T-helper 1 cell (primary cell): ENCODE measurements at places on chromosomes 3 and 15.

DNA sequence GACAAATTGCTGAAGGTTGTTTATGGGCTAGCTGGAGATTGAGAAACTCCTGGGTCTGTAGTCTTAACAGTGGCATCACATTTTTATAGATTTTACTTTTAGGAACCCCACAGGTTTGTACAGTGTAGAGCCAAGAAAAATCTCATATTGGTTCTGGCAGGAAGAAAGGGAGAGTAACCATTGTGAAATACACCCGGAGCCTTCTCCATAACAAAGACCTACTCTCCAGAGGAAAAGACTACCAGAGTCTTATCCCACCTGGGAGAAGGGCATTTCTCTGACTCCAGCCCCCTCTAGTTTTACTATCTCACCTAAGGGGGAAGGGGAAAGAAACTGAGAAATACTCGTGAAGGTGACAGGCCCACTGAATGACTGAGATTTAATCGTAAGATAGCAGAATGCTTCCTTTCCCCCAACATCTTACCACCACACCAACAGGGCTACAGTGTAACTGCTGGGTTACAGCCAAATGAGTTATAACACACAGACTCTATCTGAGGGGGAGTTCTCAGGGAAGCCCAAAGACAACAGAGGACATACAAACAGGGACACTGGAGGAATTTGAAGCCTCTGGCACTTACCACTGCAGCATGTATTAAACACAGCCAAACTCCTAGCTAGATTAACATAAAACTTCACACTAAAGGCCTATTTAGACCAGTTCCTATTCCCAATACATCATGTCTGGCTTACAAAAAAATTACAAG is 56.1 kb downstream of the SYN2 start:
- DNase-seq = no peak

DNA sequence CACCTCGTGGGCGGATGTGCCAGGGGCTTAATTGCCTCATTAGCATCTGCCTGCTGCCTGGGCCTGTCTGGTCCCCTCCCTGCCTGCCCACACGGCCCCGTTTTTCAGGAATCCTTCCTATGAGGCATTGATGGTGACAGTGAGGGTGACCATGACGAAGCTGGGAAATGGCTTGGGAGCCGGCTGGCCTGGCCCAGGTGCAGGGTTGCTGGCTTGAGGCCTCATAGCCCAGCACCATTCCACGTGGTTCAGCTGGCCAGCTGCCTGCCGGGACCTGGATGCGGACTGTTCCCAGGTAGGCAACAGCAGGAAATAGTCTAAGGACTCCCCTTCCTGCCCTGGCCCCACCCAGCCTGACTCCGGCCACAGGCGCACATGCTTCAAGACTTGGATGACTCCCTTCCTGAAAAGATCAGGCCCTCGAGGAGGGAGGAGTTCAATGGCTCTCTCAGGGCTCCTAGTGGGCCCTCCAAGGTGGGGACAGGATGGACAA is 8.9 kb upstream of the DUSP7 start:
- DNase-seq = no peak

DNA sequence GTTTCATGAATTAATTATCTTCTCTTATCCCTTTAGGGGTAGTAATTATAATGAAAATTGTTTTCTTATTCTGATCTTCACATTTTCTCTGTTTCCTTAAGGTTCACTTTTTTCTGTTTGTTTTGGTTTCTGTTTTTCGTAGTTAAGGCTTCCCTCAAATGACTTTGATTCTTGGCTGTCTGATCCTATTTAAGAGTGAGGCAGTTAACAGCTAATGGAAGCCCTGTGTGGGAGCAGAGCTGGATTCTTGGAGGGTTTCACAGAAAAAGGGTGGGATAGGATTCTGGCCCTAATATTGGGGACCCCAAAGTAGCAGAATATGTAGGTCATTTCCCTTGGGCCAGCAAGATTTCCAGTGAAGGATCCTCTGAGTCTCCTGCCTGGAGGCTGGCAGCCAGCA is 6.8 kb upstream of the AMOTL2 start:
- DNase-seq = no peak

- peak; percentile 97 for DNase-seq
Measured at GRCh38 chr3:106176734-106177133, 307.9 kb upstream of the CBLB start.

GRCh38 chr15:95284933-95285421 is 1045.5 kb upstream of the NR2F2 start:
- no peak for DNase-seq

- DNase-seq = no peak
Measured at GRCh38 chr3:18544146-18544545, 119.0 kb upstream of the SATB1 start.

- no peak for DNase-seq
Measured at GRCh38 chr3:128684986-128685726, 34.5 kb upstream of the RPN1 start.

DNA sequence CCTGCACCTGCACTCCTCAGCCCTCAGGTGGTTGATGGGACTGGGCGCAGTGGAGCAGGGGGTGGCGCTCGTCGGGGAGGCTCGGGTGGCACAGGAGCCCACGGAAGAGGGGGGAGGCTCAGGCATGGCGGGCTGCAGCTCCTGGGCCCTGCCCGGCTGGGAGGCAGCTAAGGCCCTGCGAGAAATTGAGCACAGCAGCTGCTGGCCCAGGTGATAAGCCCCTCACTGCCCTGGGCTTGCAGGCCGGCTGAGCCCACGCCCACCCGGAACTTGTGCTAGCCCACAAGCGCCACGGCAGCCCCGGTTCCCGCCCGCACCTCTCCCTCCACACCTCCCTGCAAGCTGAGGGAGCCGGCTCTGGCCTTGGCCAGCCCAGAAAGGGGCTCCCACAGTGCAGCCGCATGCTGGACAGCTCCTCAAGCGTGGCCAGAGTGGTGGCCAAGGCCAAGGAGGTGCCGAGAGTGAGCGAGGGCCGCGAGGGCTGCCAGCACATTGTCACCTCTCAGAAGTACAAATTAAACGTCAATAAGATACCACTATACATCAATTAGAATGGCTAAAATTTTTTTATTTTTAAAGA is 5.1 kb upstream of the VHL start:
- no peak for DNase-seq

DNA sequence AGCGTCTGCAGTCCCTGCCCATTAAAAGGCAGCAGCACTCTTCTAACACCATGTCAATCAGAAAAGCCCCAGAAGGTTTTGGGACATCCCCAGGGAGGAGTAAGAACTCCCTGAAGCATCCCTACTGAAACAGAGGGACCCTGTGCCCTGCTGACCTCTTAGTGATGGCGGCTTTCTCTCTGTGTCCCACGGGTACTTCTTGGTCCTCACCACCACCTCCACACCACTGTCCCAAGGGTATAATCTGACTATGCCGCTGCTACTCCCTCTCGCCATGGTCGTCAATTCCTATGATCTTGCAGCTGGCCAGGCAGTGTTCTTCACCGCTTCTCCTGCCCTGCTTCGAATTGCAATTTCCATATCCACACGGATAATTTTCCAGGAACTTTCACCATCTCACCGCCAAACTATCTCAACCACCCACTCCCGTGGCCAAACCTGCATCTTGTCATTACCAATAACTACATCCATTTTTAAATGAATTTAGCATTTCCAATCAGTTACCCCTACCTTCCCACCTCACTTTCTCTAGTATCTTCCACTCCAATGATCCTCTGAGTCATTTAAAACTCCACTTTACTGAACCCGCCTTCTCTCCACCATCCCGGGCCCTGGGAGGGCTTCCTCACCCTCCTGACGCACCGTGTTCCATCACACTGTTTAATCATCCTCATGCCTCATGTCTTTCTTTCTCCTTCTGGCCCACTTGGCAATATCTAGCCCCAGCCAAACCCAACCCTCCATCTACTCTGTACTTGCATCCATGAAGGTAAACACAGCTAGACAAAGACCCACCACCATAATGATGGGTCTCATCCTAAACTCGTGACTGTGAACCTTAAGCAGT is 23.7 kb downstream of the PRR23E start:
- no peak for DNase-seq

DNA sequence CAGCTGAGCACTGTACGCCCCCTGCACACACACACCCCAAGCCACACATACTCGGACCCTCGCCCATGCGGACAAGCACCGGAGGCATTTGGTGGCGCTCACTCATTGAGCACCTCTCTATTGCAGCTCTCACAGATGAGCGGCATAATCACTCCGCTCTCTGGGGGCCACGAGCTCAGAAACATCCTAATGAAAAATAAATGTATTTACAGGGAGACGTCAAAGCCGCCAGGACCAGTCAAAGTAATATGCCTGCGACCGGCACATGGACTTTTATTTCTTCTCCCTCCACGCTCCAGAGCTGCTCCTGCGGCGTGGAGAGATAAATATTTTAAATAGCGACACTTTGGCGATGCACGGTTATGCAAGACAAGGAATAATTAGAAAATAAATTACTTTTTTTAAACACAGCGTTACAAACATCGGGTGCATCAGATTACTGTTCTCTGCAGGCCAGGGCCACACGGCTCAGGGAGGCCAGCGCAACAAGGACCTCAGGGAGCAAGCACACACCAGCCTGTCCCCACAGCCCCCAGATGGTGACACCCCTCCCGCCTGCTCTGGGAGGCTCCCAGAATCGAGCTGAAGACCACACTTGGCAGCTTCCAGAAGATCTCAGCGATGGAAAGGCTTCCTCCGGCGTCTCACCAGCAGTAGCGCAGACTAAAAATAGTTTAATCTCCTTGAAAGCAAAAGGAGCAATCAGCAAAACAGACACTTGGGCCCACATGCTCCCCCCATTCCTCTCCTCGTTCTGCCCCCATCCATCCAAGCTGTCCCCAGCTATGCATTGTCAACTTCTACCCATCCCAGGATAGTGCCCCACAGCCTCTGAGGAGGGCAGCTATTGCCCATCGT is 48.0 kb downstream of the CACNA2D2 start:
- DNase-seq = no peak

DNA sequence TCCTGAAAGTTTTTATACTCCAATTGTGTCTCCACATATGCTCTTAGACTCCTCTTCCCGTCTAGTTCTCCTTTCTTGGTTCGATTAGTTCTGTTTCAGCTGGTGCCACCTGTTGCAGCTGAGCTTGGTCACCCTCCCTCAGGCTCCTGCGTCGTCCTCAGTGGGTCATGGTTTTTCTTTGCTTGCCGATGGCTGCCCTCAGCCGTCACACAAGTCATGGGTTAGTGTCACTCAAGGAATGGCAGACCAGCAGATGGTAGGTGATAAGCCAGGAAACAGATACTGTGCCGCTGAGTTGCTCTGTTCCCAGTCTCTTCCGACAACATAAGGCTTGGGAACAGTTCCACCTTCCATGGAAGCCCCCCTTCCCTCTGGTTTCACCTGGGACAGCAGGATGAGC is 109.9 kb downstream of the IGF1R start:
- no peak for DNase-seq

DNA sequence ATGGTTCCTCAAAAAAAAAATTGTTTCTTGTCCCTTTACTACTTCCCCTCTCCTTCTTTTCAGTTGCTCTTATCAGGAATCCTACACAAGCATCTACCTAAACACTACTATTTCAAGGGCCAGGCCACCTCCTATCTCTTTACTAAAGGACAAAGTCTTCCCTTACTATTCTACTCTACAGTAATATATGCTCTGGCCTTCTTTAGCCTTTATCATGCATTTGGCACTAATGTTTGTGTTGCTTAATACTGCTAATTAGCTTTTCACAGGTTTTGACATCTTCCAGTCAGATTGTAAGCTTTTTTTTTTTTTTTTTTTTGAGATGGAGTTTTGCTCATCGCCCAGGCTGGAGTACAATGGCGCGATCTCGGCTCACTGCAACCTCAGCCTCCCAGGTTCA is 5.3 kb downstream of the CEP19 start:
- DNase-seq = no peak

DNA sequence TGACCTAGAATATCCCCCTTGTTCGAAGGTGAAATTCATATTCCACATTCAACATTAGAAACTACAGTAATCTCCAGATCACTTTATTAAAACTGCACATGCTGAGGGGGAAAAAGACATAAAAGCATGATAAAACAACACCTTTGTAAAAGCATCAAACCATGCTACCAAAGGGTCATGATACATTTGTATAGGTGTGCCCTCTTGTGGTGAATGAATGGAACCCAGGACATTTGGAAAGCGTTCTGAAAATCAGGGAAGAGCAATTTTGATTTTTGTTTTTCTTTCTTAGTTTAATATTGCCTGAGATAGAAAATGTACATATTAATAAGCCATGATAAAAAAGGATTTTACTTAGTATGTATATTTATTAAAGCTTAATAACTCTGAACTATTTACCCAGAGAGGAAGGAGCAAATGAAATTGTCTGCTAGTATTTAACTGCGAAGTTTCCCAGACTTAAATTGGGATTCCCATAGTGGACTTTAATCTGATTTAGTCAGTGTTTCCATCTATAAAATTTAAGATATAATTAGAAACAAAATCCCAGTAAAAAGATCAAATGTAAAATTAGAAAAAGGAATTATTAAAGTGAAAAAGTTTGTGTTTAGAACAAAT is 105.8 kb upstream of the ARL6 start:
- DNase-seq = no peak

DNA sequence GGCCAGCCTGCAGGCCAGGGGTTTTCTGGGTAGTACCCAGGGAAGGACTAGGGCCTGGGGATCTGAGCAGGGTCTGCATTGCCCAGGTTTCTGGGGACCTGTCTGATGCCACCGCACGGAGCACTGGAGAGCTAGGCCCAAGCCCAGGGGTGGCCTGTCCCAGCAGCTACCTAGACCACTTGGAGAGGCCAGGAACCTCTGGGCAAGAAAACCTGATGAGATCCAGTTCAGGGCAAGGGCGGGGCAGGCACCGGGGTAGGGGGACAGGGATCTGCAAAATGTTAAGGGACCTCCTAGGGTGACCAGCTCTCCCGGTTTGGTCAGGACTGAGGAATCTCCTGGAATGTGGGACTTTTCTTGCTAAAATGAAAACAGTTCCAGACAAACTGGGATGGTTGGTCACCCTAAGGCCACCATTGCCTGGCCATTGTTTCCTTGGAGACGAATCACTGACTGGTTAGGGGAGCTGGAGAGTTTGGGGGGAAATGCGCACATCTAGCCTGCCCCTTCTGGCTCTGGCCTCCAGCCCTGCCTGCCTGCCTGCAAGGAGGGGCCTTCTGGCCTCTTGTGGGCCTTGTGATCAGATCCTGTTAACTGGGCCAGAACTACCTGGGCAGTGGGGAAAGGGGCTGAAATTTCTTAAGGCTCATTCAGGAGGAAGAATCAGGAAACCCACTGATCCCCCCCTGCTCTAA is 117.4 kb upstream of the TLE3 start:
- no peak for DNase-seq

- no peak for DNase-seq
Measured at GRCh38 chr3:12194209-12194608, 35.5 kb upstream of the TIMP4 start.

- DNase-seq = peak; percentile 3
Measured at GRCh38 chr3:71305231-71306206, 278.0 kb downstream of the FOXP1 start.

GRCh38 chr3:94118390-94118789 is 55.5 kb downstream of the NSUN3 start:
- DNase-seq = no peak

DNA sequence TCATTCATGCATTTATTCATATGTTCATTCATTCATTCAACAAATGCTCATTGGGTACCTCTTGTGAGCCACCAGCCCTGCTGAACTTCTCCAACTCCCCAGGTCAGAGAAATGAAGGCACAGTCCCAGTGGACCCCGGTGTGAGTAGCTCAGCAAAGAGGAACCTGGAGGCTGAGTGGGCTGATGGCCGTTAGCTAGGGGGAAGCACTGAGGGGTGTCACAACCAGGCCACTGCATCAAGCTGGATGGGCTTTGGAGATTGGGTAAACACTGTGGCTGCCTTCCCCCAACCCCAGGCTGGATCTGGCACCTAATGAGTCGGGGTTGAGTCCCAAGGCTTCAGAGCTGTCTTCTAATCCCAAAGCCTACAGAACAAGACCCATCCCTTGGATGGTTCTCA is 12.1 kb upstream of the ALAS1 start:
- DNase-seq = no peak

GRCh38 chr3:14889943-14890342 is 57.4 kb upstream of the NR2C2 start:
- no peak for DNase-seq
